ENCODE measurements at places on chromosomes 16 and 17.

DNA sequence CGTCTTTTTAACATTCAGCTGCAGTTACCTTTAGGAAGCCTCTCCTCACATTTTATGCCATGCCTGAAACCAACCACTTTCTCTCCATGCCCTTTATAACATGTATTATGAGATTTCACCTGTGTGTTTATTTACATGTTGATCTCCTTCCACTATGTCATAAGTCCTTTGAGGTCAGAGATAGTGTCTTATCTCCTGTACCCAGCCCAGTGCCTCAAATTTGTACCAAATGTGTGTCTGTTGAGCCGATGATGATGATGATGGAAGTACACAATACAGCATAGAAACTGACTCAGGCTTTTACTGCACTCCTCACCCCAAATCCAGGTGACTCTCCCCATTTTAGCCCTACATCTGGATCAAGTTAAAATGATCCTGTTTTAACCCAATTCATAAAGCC lies 179.5 kb upstream of the CACNG5 start:
- DNase-seq = no peak

GRCh38 chr17:21001813-21002221 lies 41.0 kb downstream of the USP22 start:
- DNase-seq = peak; percentile 31

GRCh38 chr16:79165079-79165478 lies 435.5 kb downstream of the MAF start:
- DNase-seq = no peak

GRCh38 chr17:8785547-8786413 lies 13.4 kb downstream of the MFSD6L start:
- DNase-seq = peak; percentile 64

DNA sequence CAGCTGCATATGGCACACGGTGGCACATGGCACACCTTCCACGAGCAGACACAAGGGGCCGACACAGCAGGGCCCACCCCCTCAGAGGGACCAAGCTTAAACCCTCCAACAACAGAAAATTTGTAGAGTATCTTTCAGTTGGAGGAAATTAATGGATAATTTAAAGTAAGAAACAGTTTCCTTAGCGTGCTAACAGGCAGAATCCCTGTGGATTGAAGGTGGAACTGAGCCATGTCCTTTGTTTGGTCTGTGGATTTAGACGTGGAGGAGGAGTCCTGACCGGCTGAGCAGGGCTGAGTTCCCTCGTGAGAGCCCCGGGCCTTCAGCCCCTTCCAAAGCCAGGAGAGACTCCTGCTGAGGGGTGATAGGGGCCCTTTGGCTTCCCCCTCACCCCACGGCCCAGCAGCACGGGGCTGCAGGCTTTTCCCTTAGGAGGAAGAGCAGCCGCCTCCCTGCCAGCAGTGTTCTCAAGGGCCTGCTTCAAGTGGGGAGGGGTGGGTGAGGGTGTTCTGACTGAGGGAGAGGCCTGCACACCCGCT lies 1.4 kb upstream of the CYB561 start:
- DNase-seq = no peak

DNA sequence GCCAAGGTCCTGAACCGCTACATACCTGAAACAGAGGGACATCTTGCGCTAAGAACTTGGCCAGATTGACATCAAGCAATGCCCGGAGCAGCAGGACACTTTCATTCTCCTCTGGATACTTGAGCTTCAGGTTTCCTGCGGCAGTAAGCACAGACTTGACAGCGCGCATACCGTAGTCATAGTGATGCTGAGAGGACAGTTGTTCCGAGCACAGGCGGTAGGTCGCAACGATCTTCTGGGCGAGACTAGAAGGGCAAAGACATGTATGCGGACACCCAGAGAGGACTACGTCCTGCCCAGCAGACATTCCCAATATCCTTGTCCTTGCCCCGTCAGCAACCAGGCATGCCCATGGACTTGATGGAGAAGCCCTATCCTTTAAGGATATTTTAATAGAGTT lies 112.9 kb downstream of the DNAH3 start:
- DNase-seq = peak; percentile 43

GRCh38 chr16:23155445-23156049 lies 6.3 kb upstream of the USP31 start:
- no peak for DNase-seq

DNA sequence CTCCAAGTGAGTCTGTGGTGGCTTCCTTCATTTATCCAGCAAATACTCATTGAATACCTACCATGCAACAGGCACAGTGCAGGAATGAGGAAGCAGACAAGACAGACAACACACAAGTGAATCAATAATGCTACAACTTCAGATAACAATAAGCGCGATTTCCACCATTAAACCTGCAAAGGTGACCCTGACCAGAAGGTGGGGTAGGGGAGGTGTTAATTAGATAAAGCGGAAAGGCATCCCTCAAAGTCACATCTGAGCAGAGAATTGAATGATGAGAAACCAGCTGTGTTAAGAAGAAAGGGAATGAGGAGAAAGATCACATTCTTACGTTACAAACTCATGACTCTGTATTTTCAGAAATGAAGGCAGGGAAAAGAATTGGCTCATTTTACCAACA lies 26.3 kb downstream of the ZZEF1 start:
- no peak for DNase-seq

DNA sequence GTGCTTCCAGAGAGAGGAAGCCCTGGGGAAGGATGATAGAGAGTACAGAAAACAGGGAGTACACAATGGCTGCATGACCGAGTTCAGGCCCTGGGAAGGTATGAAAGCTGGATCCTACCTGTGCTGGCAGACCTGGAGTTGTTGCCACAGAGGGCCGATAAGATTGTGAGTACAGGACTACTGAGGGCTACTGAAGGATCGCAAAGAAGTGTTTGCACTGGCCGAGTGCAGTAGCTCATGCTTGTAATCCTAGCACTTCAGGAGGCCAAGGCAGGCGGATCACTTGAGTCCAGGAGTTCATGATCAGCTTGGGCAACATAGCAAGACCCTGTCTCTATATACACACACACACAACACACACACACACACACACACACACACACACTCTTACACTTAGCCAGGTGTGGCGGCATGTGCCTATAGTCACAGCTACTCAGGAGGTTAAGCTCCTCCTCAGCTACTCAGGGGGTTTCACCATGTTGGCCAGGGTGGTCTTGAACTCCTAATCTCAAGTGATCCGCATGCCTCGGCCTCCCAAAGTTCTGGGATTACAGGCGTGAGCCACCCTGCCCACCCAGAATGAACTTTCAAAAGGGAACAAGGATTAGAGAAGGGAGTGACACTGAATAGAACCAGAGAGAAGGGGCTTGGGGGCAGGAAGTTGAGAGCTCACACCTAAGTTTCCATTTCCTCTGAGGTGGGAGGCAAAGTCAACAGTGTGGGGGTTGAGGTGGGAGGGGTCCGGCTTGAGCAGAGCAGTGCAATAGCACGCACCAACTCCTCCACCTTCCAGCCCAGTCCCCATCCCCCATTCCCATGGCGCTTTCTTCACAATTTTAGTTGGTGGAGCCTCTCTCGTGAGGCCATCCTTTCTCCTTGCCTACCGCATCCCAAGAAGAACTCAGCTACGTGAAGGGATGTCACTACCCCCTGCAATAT lies 7.5 kb downstream of the SCIMP start:
- no peak for DNase-seq

GRCh38 chr17:79839356-79840268 lies at the start of gene CBX4:
CBX4 (minus strand) TSS chr17:79839440; CDS start chr17:79839251, 189 bp downstream.
- DNase-seq = peak; percentile 91

GRCh38 chr17:41199421-41200078 lies 9.9 kb downstream of the KRTAP9-1 start:
- DNase-seq = no peak

- no peak for DNase-seq
Observed at GRCh38 chr17:81534157-81535006, 6.2 kb downstream of the FSCN2 start.

DNA sequence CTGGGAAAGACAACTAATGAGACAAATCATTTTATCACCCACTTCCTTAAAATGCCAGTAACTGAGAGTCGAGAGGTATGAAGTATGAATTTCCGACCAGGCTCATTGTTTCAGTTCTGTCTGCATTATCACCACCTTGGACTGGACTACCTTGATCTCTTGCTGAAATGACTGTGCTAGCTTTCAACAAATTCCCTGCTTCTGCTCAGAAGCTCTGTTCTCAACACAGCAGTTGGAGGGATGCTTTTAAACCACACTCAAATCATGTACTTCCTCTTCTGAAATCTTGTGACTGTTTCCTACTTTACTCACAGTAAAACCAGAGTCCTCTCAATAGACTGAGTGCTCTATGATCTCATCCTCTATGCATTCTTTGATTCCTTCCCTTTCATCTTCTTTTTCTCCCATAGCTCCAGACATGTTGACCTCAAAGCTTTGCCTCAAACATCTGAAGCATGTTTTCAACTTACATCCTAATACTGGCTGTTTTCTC lies 195.8 kb downstream of the KCNJ2 start:
- no peak for DNase-seq

DNA sequence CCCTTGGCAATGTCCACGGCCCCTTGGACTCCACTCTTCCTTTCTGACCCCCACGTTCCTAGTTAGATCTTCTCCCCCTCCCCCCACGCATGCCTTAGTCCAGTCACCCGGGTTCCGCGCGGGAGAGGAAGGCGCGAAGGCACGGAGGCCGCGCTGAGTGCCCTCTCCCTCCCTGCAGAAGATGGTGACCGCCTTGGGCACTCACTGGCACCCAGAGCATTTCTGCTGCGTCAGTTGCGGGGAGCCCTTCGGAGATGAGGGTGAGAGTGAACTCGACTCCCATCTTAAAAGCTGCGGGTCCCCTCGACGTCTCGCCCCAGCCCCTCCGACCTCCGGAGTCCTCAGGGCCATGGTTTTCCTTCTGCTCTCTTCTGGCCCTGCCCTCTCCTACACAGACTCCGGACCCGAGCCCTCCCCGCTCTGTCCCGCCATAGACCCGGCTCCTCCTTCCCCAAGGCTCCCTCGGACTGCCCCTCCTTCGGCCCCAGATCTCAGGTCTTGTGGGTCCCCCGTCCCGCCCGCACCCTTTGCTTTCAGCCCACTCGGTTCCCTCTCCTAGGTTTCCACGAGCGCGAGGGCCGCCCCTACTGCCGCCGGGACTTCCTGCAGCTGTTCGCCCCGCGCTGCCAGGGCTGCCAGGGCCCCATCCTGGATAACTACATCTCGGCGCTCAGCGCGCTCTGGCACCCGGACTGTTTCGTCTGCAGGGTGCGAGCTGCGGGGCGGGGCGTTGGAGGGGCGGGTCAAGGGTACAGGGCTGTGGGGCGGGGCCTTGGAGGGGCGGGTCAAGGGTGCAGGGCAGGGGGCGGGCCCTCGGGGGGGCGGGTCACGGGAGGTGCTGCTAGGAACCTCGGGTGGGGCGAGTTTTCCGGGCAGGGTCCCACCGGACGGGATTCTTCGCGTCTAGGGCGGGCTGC lies 4.6 kb downstream of the TGFB1I1 start:
- DNase-seq = no peak

- DNase-seq = no peak
Observed at GRCh38 chr17:78032166-78032565, 73.7 kb downstream of the TNRC6C start.

- DNase-seq = no peak
Observed at GRCh38 chr16:56919099-56919800, 12.7 kb upstream of the HERPUD1 start.

- no peak for DNase-seq
Observed at GRCh38 chr16:4034963-4035362, 81.3 kb downstream of the ADCY9 start.

DNA sequence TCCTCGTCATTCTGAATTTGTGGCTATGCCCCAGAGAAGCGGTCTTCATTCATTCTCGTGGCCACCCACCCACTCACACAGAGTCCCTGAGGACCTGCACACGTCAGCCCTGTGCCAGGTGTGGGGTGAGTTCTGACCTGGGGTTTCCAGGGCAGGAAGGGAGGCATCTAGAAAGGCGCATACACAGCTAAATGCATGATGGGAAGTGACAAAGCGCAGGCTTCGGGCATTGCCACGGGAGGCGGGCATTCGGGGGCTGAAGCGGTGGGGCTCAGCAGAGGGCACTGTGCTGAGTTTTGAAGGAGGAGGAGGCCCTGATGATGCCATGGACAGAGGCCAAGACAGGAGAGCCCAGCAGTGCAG lies 10.9 kb downstream of the UBALD2 start:
- DNase-seq = no peak

- peak; percentile 95 for DNase-seq
Observed at GRCh38 chr17:45861165-45861564, 16.5 kb downstream of the SPPL2C start.

- DNase-seq = no peak
Observed at GRCh38 chr16:66382966-66383299, 16.4 kb downstream of the CDH5 start.

DNA sequence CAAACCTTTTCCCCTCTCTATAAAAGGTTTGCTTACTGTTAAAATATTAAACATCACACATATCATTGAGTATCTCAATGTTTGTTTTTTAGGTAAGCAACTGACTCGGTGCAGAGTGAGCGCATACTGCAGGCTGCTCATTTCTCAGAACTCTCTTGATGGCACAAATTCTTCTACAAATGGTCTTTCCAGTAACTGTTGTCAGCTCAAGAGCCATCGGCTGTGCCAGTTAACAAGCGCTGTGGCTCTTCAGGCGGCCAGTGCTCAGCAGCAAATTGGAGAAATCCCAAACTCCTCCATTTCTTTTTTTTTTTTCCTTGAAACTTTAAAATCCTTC lies 8.6 kb downstream of the ABCA3 start:
- no peak for DNase-seq

DNA sequence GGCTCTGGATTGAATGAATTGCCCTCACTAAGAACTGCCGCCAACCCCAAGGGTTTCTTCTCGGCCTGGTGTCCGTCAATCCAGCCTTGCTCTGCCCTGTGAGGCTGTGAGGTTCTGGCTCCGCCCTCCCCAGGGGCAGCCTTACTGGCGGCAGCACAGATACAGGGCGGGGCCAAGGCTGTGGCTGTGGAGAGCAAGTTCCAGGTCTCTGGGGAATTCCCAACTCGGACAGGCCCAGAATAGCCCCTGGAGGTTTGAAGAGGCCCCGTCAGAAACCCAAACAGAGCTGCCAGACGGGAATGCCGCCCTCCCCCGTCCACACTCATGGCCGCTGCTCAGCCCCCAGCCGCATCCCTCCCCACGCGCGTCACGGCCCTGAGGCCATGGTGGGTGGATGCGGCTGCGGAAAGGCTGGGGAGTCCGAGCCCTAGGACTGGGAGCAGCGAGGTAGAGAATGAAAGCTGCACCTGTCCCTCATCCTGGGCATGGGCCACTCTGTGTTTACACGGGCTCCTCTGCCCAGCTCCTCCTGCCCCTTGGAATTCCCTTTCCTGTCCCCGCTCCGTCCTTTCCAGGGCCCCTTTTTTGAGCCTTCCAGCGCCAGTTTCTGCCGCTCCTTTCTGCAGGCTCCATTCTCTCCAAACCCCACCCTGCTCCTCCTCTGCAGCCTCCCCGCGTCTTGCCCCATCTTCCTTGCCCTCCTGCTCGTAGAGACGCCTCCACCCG lies 660 bp upstream of the PRRT2 start:
- peak; percentile 99 for DNase-seq

- peak; percentile 52 for DNase-seq
Observed at GRCh38 chr17:38870259-38871165, 654 bp downstream of the LASP1 start.

- DNase-seq = no peak
Observed at GRCh38 chr17:49241040-49241439, 10.5 kb upstream of the PHOSPHO1 start.
